ENCODE measurements at places on chromosomes 12 and 14. TPM values are rescaled to one million over a fixed set of nuclear protein-coding genes. Genes with fewer than 3 reads are reported as not detected.

DNA sequence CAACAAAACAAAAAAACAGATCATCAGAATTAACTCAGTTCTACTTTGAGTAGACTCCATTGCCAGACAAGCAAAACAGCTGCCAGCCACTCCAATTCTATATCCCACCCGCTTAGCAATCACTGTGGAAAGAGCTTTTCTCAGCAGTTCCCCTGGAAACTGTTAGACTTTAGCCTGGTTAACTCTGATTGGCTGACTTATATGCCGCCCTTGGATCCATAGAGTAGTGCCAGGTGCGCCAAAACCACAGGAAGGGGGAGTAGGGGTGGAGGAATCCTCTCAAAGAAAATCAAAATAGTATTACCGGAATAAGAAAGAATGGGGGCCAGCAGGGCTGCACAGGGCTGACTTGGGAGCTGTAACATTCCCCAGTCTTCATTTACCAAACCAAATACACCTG, 5.4 kb upstream of the EML5 start:
- no peak for ATAC-seq
- no peaks in the 10 kb centered on the region for H3K36me3 ChIP-seq
- no peak overlapping the region for H3K4me3 ChIP-seq
- peaks cover 4% of the 10 kb centered on the region for H3K4me1 ChIP-seq

DNA sequence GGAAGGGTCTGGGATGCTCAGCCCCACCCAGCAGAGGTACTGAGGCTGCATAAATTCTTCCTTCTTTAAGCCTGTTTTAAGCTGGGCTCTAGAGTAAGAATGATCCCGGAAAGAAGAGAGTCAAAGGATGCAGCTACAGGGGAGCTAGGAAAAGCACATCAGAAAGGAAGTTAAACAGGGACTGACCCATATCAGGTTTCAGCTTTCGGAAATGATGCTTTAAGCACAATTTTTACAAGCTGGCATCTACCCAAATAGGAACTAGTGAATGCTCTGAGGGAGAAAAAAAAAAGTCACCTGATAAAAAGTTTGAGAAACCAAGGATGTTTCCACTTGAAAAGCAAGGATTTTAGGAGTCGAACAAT, 22.0 kb downstream of the TSPAN8 start:
- no peaks in the 10 kb centered on the region for H3K4me1 ChIP-seq
- H3K36me3 ChIP-seq, result no peaks in the 10 kb centered on the region
- ATAC-seq, result no peak
- no peaks in the 10 kb centered on the region for H3K27me3 ChIP-seq
- H3K27ac ChIP-seq, result no peak overlapping the region

GRCh38 chr14:52961060-52961639, 10.3 kb upstream of the FERMT2 start:
- ATAC-seq, result peak; percentile 81
- no peak overlapping the region for H3K4me3 ChIP-seq
- H3K27ac ChIP-seq, result peak overlapping the region; percentile 55
- H3K4me1 ChIP-seq, result peaks cover 5% of the 10 kb centered on the region
- no peaks in the 10 kb centered on the region for H3K36me3 ChIP-seq

DNA sequence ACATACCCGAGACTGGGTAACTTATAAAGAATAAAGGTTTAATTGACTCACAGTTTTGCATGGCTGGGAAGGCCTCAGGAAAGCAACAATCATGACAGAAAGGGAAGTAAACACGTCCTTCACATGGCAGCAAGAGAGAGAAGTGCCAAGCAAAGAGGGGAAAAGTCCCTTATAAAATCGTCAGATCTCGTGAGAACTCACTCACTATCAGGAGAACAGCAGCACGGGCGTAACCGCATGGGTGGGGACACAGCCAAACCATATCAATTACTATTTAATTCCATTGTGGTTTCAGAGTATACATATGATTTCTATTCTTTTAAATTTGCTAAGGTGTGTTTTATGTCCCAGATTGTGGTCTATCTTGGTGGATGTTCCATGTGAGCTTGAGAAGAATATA, 117.9 kb downstream of the SCAF11 start:
- no peaks in the 10 kb centered on the region for H3K36me3 ChIP-seq
- no peak for ATAC-seq
- no peaks in the 10 kb centered on the region for H3K27me3 ChIP-seq
- no peaks in the 10 kb centered on the region for H3K4me1 ChIP-seq

- no peak for ATAC-seq
- no peak overlapping the region for H3K4me3 ChIP-seq
- peaks cover 16% of the 10 kb centered on the region for H3K4me1 ChIP-seq
- H3K27me3 ChIP-seq, result no peaks in the 10 kb centered on the region
- H3K27ac ChIP-seq, result no peak overlapping the region
- peaks cover 8% of the 10 kb centered on the region for H3K36me3 ChIP-seq
Measured at GRCh38 chr12:57934819-57935218, 6.5 kb upstream of the ATP23 start.

DNA sequence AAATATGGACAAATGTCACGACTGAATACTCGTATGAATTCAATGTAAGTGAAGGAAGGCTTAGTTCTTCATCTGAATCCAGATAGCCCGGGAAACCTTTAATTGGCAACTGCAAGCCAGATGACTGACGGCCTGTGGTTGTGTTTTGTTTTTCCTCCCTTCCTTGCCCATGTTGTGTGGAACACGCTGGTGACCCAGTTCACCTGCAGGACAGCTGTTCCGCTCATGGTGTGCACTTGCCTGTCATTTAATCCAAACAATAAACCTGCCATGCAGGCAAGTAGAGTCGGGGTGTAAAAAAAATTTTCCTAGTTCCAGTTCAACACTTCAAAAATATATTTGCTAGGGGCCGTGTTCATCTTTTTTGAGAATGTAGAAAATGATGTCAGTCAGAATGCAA, 88.0 kb downstream of the TMEM132D start:
- ATAC-seq, result no peak
- H3K4me3 ChIP-seq, result no peak overlapping the region
- H3K27ac ChIP-seq, result no peak overlapping the region
- no peaks in the 10 kb centered on the region for H3K36me3 ChIP-seq

Gene DEGS2
- 0.94 TPM for total RNA-seq

DNA sequence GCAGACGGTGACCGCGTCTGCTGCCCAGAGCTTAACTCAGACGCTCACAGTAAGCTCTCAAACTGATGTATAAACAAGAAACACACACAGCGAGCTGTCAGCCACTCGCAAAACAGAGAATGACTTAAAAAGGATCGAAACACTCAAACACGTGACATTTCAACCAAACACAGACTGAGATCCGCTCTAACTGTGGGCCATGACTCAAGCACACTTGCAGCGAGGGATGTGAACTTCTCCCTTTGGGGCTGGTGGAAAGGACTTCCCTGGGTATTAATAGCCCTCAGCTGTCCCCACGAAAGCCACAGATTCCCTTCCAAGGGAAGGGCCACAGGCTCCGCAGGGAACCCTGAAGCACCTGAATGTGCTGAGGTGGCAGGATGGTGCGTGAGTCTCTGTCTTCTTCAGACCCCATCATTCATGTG, 29.1 kb downstream of the CCDC88C start:
- no peaks in the 10 kb centered on the region for H3K36me3 ChIP-seq
- no peaks in the 10 kb centered on the region for H3K27me3 ChIP-seq
- no peak for ATAC-seq
- H3K4me1 ChIP-seq, result no peaks in the 10 kb centered on the region
- H3K4me3 ChIP-seq, result no peak overlapping the region
- no peak overlapping the region for H3K27ac ChIP-seq

DNA sequence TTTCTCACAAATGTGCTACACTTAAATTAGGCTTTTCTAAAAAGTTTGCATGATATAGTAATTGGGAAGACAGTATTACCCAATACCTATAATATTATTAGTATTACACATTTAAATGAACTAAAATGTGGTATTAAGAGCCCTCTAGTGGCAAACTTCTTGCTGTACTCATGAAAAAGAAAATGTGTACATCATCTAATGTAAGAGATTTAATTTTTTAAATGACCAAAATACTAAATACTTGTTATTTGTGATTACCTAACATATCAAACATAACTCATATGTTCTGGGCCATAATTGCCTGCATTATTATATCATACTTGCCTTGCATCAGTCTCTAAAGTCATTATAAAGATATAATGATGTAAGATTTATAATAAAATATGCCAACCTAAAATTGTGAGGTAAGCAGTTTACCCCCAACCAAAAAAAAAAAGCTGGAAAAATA, 64.2 kb downstream of the DNAI7 start:
- H3K4me1 ChIP-seq, result no peaks in the 10 kb centered on the region
- H3K27ac ChIP-seq, result no peak overlapping the region
- H3K4me3 ChIP-seq, result no peak overlapping the region
- no peak for ATAC-seq
- H3K27me3 ChIP-seq, result no peaks in the 10 kb centered on the region

DNA sequence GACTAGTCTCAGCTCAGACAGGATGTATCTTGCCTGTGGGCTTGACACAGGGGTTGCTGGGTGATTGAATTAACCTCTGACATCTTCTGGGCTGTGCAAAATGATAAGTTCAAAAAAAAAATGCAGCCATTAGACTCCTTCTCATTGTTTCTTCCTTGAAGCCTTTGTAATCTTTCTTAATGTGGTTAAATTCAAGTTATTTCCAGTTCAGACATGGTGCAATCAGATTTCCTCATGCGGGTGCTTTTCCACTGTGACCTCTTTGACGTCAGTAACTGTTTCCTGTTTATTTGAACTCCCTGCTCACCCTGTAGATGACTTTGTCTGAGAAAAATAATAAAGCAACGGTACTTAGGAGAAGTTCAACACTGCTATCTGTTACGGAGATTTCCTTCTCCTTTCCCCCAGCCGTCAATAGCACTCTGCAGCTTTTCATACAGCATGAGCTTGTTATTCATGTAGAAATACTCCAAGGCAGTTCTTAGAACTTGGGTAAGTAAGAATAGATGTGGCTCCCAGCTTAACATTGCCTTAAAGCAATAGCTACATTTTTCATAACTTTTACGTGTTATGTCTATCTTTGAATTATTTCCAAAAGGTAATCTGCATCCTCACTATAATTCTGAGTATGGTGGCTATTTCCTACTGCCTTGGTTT, 155.5 kb downstream of the PRKCH start:
- H3K27me3 ChIP-seq, result no peaks in the 10 kb centered on the region
- peak; percentile 82 for ATAC-seq
- peaks cover 76% of the 10 kb centered on the region for H3K4me1 ChIP-seq
- H3K27ac ChIP-seq, result peak overlapping the region; percentile 80

DNA sequence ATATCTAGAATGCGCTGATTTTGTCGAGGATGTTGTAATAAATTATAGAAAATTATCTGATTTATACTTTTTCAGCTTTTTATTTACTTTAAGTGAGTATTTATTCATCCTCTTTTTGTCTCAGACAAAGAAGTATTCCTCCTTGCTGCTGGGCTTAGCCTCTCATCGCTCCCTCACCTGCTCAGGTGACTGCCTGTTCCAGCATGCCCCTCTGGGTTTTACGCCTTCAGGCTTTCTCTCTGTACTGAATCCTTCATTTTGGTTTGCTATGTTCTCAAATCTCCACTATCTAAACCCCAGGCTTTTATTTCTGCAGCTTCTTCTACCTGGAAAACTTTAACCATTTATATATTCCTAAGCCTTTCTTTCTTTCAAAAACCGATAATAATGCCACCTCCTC, 1650.9 kb upstream of the SEL1L start:
- no peaks in the 10 kb centered on the region for H3K4me1 ChIP-seq
- H3K36me3 ChIP-seq, result no peaks in the 10 kb centered on the region
- no peaks in the 10 kb centered on the region for H3K27me3 ChIP-seq
- ATAC-seq, result no peak

DNA sequence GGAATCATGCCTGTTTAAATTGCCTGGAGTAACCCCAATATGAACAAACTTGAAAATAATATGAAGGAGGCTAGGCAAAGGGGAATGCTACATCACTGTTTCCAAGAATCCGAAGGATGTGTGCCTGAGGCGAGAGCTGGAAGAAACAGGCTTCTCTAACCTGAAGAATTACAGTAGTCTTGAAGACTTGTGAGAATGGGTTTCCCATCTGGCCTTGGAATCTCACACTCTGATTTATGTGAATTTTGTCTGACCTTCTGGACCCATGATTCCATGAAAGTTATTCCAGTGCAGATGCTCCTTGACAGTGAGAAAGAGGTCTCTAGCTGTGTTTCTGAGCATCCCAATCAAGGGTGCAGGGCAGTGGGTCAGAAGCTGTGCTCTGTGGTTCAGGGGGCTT, 122.1 kb upstream of the PARP11 start:
- H3K4me3 ChIP-seq, result no peak overlapping the region
- no peak for ATAC-seq
- H3K4me1 ChIP-seq, result no peaks in the 10 kb centered on the region
- peaks cover 18% of the 10 kb centered on the region for H3K27me3 ChIP-seq
- H3K27ac ChIP-seq, result no peak overlapping the region

- no peaks in the 10 kb centered on the region for H3K36me3 ChIP-seq
- peaks cover 6% of the 10 kb centered on the region for H3K27me3 ChIP-seq
- H3K27ac ChIP-seq, result no peak overlapping the region
- H3K4me3 ChIP-seq, result no peak overlapping the region
- H3K4me1 ChIP-seq, result no peaks in the 10 kb centered on the region
Measured at GRCh38 chr12:128078301-128078971, 188.5 kb upstream of the TMEM132C start.

Gene SLC10A1
- not detected for total RNA-seq

DNA sequence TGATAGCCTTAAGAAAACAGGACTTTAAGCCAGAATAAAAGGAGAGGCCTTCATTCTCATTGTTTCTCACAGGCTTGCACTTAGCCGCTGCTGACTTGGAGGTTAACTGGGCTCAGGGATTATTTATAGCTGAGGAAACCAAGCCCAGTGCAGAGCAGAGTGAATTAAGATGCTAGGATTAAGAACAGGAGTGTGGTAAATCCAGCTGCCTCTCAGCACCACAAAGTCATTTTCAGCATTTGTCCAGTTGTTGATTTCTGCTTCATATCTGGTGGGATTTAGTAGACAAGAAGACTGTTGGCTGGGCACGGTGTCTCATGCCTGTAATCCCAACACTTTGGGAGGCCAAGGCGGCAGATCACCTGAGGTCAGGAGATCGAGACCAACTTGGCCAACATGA, 14.3 kb upstream of the KRT73 start:
- no peak for ATAC-seq
- no peaks in the 10 kb centered on the region for H3K27me3 ChIP-seq
- no peak overlapping the region for H3K4me3 ChIP-seq

DNA sequence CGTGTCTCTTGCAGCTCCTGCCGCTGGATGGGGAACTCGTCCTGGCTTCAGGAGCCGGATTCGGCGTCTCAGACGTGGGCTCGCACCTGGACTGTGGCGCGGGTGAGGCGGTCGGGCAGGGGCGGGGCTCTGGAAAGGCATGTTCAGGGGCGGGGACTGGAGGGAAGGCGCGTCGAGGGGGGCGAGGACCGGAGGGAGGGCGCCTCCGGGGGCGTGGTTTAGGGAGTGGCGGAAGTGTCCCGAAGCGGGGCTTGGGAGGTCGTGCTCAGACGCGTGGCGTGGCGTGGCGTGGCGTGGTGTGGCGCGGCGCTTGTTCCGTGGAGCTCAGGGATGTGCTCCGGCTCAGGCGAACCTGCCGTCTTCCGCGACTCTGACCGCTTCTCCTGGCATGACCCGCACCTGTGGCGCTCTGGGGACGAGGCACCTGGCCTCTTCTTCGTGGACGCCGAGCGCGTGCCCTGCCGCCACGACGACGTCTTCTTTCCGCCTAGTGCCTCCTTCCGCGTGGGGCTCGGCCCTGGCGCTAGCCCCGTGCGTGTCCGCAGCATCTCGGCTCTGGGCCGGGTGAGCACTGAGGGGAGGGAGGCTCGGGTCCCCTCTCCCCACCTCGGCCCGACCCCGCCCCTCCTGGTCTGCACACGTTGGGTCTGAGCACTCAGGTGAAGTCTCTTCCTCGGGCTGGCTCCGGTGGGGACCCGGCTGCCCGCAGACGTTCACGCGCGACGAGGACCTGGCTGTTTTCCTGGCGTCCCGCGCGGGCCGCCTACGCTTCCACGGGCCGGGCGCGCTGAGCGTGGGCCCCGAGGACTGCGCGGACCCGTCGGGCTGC, 6.2 kb downstream of the AMN start:
- H3K4me1 ChIP-seq, result peaks cover 36% of the 10 kb centered on the region
- peaks cover 74% of the 10 kb centered on the region for H3K27me3 ChIP-seq
- peak; percentile 57 for ATAC-seq
- H3K36me3 ChIP-seq, result peaks cover 23% of the 10 kb centered on the region
- H3K4me3 ChIP-seq, result peak overlapping the region; percentile 21
